ENCODE measurements at places on chromosomes 4 and X.

DNA sequence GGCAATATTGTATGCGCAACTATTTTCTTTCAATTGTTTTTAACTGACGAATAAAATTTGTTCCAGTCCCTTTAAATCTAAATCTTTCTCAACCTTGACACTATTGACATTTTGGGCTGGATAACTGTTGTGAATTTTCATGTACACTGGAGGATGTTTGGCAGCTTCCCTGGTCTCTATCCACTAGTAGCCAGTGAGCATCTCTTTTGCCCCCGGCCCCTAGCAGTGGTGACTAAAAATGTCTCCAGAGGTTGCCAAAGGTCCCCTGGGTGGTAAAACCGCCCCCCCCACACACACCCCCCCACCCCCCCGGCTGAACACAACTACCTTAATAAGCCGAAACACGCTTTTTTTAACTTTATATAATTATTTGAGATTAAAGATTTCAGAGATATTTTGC is 514 bp downstream of the FANCB start:
- no peak for DNase-seq

DNA sequence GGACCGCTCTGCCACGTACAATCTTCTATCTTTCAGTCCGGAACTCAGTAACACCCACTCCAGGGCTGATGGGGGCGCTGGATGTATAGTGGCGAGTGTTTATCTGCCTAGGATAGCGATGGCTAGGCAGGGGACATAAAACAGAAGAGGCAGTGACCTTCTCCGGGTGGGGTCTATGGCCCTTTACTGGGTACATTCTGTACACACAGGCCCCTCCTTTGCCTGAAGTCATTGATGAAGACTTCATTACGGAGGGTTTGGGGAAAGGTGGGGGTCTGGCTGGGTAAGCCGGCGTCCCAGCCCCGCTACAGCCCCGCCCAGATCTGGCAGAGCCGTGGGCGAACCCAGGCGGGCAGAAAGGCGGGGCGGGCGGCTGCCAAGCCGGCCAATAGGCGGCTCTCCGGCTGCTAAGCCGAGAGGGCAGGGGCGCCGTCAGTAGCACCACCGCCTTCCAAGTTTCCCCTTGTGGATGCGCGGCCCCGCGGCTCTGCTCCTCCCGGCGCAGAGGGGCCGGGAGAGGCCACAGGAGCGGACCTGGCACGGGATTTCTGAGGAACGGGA is at the start of gene CHST7:
Gene CHST7, plus strand, starts transcription at position 435 of the 561 bp plus-strand sequence. CDS start 167 bp downstream, outside the sequence.
- peak; percentile 67 for DNase-seq

- no peak for DNase-seq
Observed at GRCh38 chrX:103361798-103362197, 5.5 kb downstream of the TCEAL9 start.

DNA sequence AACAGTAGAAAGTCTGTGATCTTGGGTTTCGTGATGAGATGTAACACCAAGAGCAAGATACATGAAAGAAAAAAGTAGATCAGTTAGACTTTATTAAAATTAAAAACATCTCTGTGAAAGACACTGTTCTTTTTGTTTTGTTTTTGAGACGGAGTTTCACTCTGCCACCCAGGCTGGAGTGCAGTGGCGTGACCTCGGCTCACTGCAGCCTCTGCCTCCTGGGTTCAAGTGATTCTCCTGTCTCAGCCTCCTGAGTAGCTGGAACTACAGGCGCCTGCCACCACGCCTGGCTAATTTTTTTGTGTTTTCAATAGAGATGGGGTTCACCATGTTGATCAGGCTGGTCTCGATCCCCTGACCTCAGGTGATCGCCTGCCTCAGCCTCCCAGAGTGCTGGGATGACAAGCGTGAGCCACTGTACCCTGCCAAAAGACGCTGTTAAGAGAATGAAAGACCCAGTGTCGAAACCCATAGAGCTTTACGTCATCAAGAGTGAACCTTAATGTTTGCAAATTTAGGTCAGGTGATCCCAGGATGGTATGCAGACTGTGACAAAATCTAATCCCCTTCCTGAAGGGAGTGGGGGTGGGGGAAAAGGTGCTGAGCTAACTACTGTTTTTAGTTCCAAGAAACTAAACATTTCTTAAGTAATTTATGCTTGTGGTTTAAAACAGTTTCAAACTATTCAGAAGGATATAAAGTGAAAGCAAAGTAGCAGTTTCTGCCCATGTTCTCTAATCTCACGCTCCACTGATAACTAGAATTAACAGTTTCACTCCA is 8.0 kb downstream of the OFD1 start:
- DNase-seq, result no peak

DNA sequence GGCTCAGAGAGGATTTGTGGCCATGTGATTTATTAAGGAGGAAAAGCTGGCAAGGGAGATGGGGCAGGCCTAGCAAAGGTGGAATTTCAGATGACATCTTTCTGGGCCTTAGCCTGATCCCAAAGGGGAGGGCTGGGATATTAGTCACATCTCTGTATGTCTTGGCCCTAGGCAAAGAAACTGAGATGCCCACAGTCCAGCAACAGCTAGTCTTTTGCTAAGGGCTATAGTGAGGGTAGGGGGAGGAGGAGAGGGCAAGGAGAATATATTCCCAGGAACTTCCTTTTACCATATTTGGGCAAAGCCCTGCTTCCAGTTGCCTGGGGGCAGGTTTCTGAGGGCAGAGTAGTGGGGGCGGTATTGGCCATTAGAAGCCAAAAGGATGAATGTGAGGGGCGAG is 209.8 kb upstream of the NR3C2 start:
- no peak for DNase-seq
